ENCODE measurements at places on chromosomes 1 and 21.

- DNase-seq = peak; percentile 18
These were observed 712 bp downstream of the RAB13 start for GRCh38 chr1:153985341-153985912.

GRCh38 chr1:210369425-210369824 lies 40.7 kb downstream of the HHAT start:
- DNase-seq = no peak

DNA sequence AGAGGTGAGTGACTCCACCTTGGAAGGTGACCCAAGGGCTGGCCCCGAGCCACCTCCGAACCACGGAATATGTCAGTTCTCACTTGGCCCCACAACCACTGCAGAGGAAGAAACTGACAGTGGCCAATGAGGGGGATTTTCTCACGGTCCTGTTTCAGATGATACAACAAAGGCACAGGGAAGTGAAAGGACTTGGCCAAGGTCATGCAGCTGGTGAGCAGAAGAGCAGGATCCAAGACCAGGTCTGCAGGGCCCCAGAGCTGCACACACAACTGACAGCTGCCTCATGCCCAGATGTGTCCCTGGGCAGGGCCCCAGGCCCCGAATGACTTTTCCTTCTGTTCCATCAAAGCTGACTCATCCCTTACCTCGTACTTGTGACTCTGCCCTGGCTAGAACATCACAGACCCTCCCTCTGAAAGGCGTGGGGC lies 25.8 kb upstream of the EVA1B start:
- no peak for DNase-seq

- no peak for DNase-seq
These were observed 48.9 kb upstream of the PTGFR start for GRCh38 chr1:78441921-78442320.

DNA sequence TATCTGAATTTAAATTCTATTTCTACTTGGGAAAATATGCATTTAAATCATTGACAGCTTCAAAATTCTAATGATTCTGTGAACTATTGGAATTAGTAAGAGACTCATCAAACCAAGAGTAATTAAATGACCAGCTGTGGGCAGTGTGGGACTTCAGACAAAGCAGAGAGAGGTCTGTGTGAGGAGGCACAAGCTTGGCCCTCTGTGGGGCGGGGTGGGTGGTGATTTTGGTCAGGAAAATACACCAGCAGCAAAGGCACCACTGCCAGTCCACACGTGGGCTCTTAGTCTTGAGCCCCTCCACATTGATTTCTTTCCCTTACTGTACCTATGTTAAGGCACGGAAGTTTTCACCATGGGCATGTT lies 39.2 kb upstream of the RAB4A start:
- DNase-seq = no peak

DNA sequence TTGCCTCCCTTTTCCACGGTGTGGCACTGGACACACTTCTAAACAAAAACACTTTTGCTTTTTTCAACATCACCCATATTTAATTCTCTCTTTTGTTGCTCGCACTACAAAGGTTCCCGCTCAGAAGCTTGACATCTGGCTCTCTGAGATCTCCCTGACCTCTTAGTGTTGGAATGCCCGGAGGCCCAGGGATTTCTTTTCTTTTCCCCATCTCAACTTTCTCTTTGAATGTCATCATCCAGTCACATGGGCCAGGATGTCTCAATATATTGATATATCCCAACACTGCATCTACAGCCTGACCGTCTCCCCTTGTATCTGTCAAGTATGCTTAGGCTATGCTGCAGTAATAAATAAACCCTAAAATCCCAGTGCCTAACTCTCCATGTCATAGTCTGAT lies 54.3 kb upstream of the DESI2 start:
- no peak for DNase-seq

DNA sequence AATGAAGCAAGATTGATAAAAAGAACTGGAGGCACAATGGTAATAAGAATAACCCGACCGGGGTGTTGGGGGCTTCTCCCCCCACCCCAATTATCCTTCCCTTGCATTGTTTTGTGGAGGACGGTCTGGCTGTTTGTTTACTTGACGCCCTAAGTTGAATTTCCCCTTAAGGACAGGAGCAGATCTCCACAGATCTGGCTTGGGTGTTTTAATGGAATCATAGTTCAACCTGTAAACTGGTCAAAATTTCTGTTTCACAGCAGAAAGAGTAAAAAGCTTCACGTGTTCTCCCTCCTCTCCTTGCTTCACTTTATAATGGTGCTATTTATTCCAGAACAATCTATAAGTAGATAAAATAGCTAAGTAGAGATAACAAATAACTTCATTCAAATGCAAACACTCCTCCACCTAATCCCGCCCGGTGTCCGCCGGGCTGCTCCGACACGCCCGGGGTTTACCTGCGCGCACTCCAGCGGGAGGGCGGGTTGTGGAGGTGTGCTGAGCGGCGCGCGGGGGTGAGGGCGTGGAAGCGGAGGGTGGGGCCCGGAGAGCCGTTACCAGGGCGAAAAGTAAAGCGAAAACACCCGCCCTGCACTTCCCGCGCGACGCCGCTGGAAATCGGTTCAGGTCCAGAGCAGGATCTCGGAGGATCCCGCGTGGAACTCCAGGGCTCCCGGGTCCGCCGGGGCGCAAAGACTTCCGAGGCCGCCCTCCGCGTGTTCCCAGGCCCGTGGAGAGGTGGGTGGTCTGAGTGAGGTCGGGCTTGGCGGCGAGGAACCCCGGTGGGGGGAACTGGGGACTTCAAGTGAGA lies 2.0 kb upstream of the ATF3 start:
- DNase-seq = no peak

GRCh38 chr1:3790500-3790923 lies 5.8 kb downstream of the LRRC47 start:
- no peak for DNase-seq

DNA sequence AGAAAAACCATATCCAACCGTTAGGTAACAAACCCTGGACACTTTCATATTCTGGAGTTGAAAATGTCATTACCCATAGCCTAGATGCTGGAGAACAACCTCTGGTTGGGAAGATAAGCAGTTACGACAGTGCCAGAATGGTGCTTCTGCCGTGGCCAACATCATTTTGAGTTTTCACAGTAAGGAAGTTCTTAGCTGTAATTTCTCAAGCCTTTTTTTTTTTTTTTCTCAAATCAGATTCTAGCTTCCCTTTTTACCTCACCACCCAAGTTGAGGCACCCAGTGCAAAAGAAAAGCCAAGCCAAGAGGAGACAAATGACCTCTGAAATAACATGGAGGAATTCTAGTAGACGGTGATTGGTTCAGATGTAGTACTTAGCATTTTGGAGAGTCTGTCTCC lies 21.8 kb downstream of the PPT1 start:
- no peak for DNase-seq
